Activated naive CD8-positive, alpha-beta T cell treated with anti-CD3 and anti-CD28 coated beads, Interleukin-2, amount 50 U/mL, for 24 hours (primary cell): ENCODE measurements at places on chromosomes 3 and 15.

- DNase-seq = no peak
Observed at GRCh38 chr3:123760817-123761216, 123.3 kb downstream of the MYLK start.

GRCh38 chr3:46947981-46948791, 28.4 kb downstream of the CCDC12 start:
- DNase-seq = peak; percentile 67

DNA sequence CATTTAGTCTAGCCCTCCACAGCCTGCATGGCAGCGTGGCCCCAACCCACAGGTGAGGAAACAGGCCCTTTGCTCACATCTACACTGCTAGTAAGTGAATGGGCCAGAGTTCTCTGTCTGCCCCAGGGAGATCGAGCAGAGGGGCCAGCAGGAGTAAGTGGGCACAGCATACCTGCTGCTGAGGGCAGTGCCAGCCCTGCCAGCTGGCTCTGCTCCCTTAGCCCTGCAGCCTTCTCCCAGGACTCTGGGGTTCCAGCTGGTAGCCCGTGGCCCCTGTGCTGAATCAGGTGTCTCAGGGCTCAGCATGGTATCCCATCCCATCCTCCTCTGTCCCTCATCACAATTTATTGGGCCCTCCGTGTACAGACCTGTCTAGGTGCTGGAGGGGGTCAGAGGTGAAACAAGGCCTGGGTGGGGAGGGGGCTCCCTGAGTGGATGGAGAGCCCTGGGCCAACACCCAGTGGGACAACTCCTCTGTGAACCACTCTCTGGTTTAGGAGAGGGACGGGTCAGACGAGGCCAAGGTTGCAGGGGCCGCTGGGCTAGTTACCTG, 101.8 kb downstream of the DNAJB8 start:
- DNase-seq = no peak

DNA sequence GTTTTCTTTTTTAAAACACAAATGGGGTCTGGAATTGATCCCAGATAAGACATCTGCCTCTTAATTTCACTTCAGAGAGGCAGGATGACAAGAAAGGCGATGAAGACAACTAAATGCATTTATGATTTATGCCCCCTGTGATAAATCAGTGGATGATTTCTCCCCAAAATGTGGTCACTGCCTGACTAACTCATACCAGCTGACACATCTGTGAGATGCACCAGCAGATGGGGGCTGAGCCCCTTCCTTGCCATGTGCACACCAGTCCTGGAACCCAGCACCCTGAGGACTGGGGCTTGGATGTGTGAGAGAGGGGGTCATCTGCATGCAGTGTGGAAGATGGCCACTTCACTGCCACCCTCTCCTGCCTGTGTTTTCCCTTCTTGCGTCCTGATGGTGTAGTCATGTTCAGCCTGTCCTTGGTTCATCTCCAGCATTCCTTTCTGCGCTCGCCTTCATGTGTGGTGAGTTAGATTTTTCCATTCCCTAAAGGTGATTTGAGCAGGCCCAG, 264.3 kb downstream of the LRTM1 start:
- no peak for DNase-seq

- DNase-seq = no peak
Observed at GRCh38 chr3:173538410-173538809, 140.9 kb downstream of the NLGN1 start.

DNA sequence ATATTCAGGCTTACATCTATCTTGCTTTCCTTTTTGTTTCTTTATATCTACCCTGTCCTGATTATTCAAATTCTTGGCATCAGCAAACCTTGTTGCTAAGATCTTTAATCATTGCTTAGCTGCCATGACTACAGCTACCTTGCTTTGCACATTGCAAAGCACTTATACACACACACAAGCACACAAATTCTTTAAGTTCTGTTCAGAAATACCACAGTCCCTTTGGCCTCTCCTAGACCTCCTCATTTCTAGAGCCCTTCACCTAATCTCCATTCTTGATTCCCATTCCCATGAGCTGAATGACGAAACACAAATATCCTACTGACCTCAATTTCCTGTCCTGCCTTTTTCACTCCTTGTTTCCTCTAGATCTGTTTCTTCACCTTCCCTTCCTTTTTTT, 409.6 kb downstream of the UNC13C start:
- no peak for DNase-seq

DNA sequence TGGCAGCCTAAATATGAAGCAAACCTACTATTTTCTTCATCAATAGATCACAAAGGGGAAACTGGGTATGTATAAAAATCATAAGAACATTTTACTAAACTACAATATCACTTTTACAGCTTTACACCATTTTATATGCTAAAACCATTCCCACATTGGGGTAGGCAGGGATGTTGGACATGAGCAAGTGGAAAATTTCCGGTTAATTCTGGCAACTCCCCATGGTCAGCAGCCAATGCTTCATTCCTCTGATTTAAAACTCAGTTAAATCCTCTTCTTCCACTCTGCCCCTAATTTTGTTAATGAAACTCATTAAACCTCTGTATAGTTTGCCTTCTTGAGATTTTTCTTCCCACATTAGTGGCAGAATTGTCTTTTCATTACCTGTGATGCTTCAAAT, 552.5 kb upstream of the NECTIN3 start:
- no peak for DNase-seq

DNA sequence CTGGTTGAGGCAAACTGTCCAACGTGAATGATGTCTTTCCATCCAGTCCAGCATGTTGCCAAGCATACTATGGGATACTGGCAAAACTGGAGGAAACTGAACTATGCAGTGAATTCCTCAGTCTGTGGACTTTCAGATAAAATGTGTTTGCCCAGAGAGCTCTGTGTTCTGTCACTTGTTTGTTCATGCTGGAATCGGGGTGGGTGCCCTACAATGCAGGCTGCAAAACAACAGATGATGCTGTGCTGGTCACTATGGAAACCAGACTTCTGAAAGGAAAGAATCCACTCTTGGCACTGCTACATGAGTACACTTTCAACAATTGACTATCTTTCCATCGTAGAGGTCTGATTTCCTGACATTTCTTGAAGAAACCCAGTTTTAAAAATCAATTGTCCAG, 272.5 kb upstream of the ARHGEF26 start:
- no peak for DNase-seq

- DNase-seq = no peak
Observed at GRCh38 chr3:180063783-180064182, 27.0 kb upstream of the PEX5L start.

DNA sequence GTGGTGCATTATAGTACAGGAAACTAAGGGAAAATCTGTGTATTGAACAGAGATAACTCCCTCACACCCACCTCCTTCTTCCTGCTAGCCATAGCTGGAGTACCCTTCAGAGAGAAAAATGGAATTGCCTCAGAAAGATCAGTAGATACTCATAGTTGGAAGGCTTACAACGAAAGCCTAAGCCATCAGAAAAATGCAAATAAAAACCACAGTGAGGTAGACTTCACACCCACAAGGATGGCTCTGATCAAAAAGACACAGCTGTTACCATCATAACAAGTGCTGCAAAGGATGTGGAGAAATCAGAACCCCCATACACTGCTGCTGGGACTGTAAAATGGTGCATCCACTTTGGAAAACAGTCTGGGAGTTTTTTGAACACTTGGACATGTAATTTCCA, 7.4 kb upstream of the DLG1 start:
- DNase-seq = no peak

DNA sequence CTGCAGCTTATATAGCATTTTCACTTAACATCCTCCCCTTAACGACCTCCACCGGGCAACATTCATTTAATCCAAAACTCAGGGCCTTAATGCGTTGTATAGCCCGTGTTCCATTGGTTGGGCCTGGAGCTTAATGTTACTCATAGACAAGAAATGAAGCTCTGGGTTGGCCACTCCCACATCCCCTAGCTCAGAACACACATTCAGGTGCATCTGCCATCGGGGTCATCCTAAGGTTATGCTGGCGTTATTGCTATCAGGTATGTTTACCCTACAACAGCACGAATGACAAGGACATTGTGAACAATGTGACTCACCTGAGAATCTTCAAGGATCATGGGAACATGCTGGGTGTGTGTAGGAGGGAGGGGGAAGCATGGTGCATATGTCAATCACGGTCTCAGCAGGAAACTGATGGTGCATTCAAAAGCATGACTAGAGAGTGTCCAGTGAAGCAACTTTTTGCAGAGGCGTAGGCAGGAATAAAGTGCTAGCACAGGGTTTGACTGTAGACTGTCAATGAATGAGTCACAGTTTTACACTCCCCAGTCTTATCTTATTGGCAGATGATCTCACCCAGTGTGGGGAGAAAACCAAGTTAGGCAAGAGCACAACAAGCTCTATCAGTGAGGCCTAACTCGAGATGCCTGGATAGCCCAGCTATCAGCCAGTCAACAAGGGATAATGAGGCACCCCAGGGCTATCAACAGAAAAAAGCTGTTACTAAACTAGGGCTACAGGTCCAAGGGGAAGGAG, 402.1 kb upstream of the MCTP2 start:
- no peak for DNase-seq

DNA sequence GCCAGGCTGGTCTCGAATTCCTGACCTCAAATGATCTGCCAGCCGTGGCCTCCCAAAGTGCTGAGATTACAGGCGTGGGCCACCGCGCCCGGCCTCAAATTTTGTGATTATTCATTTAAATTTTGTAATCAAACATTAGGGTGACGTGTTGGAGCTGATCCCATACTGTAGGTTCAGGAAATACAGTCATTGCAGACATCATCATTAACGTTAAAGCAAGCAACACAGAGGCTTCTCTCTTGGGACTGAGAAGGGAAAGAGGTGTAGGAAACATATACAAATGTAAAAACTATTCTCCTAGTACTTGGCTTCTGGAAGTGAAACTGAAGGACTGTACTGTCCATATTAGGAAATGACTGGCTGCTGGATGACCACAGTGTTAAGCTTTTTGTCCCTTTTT, 11.1 kb upstream of the ARID3B start:
- no peak for DNase-seq

- no peak for DNase-seq
Observed at GRCh38 chr15:66006986-66007385, 137.7 kb downstream of the RAB11A start.

- no peak for DNase-seq
Observed at GRCh38 chr15:39312984-39313383, 267.9 kb upstream of the THBS1 start.

- DNase-seq = peak; percentile 3
Observed at GRCh38 chr15:67303490-67304363, 49.1 kb downstream of the IQCH start.

DNA sequence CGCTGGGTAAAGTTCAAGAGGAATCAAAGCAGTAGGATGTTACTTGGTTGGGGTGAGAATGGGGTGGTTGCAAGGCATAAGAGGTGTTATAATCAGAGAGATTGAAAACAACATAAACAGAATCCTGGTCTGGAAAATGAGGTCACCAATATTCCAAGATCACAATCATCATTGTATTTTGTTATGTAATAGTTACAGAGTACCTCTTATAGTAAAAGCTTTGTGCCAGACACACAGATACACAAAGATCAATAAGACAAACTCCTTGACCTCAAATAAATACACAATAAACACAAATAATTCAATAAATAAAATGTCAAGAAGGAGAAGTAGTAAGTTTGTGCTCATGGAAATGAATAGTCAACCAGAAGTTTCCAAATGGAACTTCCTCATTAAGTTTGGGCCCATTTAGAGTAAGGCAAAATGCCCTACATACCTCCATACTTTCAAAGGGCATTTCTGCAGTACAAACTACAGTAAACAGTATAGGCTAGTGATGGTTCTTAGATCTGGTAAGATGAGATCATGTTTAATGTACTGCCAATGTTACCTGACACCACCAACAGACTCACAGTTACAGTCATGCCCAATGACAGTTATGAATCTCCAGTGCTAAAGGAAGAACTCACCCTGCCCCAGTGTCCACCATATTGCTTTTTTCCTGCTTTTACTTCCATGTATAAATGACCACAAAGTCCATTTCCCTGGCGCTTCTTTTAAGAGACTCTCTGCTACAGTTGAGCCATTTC, 93.4 kb downstream of the KCNMB2 start:
- DNase-seq = no peak

- DNase-seq = no peak
Observed at GRCh38 chr3:55285156-55285555, 201.9 kb downstream of the WNT5A start.

DNA sequence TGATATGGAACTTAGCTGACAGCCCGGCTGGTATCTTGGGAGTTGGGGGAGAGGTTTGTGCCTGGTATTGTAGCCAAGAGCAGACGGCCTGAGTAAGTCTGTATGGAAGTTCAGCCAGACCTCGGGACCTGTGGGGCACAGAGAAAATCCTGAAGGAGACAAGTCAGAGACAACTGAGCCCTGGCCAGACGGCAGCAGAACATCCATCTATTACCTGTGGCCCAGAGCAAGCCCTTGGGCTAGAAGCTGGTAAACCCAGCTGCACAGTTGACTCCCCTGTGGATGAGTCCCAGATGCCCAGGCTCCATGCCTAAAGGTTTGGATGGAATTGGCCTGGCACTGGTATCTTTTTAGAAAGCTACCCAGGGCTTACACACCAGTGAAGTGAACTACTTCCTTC, 70.4 kb upstream of the DLG1 start:
- DNase-seq = no peak

- DNase-seq = no peak
Observed at GRCh38 chr15:67835297-67836133, 4.3 kb downstream of the RNU6-1 start.

DNA sequence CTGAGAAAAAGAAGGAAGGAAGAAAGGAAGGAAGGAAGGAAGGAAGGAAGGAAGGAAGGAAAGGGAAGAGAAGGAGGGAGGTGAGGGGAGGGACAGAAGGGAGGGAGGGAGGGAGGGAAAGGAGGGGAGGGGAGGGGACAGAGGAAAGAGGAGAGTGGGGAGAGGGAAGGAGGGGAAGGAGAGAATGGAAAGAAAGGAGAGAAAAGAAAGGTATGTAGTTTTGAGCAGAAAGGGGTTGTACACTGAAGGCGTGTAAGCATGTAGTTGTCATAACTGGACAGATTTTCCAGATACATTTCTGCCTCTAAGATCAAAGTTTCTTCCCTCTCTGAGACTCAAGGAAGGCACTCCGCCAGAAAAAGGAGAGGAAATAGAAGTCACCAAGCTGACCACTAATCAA, 113.4 kb upstream of the KBTBD8 start:
- no peak for DNase-seq

GRCh38 chr3:38545550-38545949, 49.4 kb downstream of the EXOG start:
- no peak for DNase-seq

GRCh38 chr15:90564051-90564450, 34.3 kb downstream of the CRTC3 start:
- DNase-seq = no peak

DNA sequence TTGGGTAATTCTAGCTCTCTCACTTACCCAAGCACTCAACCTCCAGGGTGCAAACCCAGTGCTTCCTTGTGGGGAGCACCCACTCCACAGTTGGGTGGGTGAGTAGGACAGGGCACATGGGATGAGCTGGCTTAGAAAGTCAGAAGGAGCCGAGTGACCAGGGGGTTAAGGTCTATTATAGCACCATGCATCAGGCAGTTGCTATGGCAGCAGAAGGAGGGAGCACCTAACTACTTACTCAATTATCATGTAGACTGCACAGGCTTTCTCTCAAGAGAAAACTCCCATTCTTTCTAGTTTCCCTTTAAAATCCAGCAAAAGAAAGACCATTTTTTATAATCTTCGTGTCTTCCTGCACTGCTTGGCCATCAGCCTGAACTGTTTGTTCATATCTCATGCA, 163.0 kb downstream of the OCA2 start:
- DNase-seq = no peak

- no peak for DNase-seq
Observed at GRCh38 chr3:30682434-30683155, 76.2 kb downstream of the TGFBR2 start.
